Cardiac septum (tissue), 1 donor: ENCODE measurements at places on chromosomes 5 and 9. TPM values are rescaled to one million over a fixed set of nuclear protein-coding genes. Genes with fewer than 3 reads are reported as not detected.

DNA sequence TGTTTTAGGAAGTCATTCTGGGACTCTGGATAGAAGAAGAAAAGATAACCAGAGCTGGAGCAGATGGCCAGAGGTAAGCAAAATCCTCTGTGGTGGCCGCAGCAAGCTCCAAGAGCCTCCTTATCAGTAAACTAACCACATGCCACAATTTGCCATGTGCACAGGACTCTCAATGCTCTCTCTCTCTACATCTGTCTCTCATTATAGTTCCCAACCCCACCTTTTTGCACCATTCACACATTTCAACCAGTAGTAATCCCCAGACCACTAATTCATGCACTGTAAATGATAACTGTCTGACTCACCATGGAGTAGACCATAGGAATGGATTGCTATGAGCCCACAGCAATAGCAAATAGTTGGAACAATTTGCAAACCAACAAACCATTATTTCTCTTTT lies 526.1 kb downstream of the TLR4 start:
- DNase-seq: no peak

DNA sequence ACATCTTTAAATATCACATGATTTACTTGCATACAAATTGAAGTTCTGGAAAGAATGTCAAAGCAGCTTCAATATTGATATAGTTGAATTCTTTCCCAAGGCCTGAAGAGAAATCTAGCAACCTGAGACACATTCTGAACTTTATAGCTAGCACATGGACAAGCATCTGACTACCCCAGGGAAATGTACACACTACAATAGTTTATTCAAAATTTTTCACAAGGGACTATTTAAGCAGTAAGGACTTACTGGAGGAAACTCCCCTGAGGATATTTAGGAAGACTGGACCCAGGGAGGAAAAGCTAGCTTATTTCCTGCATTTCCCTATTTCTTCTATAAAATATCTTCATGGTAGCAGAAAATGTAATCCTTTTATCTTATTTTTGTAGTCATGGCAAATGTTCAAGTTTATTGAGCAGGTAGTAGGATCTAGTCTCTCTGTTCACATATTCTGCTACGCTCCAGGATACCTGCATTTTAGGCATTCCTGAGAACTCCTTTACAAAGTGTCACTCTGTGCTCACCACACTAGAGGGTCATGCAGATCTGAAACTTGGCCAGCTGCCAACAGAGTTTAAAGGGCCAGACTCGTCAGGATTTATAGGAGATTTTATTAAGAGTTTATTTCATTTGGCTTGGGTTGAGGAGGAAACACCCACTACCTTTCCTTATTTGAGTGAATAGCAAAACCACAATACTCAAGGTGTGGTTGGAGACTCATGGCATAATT lies 348.4 kb upstream of the FTMT start:
- no peak for DNase-seq

GRCh38 chr9:120934281-120934680 lies 7.7 kb upstream of the TRAF1 start:
- no peak for DNase-seq

Gene SMIM27
- 15.7 TPM for total RNA-seq

DNA sequence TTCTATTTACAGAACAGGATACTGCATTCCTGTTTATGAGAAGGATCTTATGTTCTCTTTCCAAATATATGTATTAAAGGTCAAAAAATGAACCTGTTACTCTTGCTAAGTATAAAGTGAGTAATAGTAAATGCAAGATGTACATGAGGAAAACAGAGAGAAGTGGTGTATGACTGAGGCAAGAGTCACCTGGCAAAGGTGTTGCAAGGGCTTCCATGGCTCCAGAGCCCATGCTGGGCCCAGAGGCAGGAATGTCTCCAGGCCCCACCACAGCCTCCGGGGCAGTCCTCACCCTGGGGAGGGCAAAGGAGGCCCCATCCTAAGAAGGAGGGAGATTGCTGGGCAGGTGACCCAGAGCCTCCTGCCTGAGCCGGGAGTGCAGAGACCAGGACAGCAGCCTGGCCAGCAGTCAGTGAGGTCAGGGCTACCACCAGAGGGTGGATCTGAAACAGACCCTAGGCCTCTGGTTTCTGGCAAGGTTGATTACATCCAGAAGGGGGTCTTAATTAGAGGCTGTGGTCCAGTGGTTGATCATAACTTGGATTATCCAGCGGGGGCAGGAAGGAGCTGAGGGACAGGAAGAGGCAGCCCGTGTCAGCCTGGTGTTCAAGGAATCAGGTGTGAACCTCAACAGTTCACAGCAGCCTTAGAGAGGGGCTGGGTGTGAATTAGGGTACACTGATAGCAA lies 57.3 kb upstream of the CPLX2 start:
- DNase-seq: no peak

DNA sequence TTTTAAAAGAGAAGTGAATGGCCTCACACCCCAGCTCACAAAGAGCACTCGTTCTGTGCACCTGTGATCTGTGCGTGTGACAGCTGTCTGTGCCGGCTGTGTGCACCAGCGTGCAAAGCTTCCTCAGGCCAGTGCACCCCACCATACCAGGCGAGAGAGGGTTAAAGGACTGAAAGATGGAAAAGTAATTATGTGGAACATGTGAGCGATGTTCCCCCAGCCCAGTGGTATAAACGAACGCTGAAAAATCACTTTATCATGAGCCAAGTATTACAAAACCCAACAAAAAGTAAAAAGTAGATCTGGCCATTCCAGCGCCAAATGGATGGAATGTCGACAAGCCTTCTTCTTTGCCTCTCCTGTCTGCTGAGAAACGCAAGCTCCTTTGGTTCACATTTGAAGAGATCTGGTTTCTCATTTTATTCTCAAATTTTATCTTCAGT lies 53.7 kb downstream of the IPPK start:
- no peak for DNase-seq
